ENCODE measurements at places on chromosomes 13 and 19. TPM values are rescaled to one million over a fixed set of nuclear protein-coding genes. Genes with fewer than 3 reads are reported as not detected.
A peak's percentile ranks its signal among the peaks of the same experiment; 100 is the strongest.

Gene CEACAM21
- not detected for total RNA-seq

Gene CEACAM19
- total RNA-seq, result 0.66 TPM

Gene OR7C1
- total RNA-seq, result not detected

Gene CDX2
- 0.04 TPM for total RNA-seq

Gene RPS15
- 695 TPM for total RNA-seq

Gene CD79A
- total RNA-seq, result 0.27 TPM

Gene ZNF835
- total RNA-seq, result not detected

Gene FXYD7
- not detected for total RNA-seq

Gene FOSB
- 6.0 TPM for total RNA-seq

DNA sequence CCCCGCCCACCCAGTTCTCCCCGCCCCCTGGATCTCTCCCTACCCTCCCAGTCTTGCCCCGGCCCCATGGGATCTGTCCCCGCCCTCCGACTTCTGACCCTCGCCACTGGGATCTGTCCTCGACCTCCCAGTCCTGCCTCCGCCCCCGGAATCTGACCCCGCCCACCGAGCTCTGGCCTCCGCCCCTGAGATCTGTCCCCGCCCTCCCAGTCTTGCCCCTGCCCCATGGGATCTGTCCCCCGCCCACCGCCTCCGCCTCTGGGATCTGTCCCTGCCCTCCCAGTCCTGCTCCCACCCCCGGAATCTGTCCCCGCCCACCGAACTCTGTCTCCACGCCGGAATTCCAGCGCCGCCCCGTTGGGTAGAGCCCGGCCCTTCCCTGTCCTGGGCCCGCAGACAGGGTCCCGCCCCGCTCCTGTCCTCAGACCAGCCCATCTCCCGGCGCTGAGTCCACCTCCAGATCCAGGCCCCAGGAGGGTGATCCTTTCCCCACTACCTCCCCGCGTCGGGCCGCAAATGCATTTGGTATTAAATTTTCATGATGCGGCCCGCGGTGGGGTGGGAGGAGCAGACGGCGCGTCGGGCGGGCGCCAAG is 1.5 kb upstream of the SLC17A7 start:
- DNase-seq, result peak; percentile 86

DNA sequence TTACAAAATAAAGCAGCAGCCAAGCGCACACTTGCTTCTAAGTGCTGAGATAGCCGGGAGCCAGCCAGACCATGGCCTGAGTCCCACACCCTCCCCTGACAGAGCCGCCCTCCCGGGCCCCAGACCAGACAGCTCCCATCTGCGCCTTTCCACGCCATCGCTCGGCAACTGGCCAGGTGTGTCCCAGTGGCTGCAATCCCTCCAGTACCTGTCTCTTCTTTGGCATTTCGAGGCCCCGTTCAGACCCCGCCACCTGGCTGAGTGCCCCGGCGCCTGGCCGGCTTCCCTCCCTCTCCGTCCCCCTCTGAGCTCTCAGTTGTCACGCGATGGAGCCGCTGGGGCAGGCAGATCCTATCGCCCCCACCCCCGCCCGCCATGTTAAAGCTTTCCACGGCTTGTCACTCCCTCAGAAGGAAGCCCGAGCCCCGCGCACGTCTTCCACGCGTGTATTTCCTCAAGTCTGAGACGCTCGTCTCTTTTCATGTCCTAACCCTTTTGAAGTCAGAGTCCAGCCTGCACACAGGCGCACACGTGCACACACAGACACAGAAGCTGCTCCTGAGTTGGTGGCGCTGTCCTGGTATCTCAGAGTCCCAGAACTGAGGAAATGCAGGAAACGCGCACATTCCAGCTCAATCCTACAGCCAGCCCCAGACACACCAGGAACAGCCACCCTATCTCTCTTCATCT is 7.9 kb downstream of the MLLT1 start:
- no peak for DNase-seq

DNA sequence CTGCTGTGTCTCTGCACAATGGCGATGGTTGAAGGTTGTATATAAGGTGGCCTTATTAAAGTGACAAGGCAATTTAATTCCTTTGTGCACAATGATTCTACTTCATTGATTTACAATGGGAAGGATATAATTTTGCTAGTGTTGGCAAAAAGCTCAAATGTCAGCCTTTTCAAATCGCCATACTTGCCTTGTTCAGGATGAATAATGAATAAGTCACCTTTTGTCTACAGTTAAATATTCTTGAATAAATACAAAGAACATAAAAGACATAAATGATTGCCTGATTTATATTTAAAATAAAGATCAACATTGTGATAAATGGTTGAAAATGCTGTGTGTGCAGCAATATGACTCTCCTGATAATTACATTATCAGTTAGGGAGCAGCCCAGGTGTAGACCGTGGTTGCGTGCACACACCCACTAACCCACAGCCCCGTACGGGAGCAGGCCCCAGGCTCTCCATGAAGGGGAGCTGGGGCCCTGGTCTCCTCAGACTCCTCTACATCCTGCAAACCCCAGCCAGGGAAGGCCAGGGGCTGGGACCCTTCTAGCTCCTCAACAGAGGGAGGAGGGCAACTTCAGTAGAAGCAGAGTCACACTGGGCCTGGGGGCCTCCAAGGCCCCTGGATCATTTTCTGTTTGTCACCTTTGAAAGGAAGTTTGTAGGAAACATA is 64.9 kb downstream of the TEX29 start:
- no peak for DNase-seq

- DNase-seq, result no peak
These were observed 12.8 kb downstream of the ZNF439 start for GRCh38 chr19:11861301-11861700.

DNA sequence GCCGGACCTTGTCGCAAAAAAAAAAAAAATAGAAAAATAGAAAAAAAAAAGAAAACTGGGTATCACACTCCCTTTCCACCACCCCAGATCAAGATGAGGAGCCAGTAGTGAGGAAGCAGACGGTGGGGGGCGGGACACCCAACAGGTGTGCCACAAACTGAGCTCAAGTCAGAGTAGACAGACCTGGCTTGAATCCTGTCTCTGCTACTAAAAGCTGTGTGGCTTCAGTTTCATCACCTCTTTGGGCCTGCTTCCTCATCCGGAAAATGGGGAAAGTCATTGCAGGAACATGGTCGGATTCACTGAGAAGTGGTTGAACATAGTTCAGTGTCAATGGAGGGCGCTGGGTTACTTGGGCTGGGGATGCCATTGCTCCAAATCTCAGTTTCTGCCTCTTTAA is 2.9 kb downstream of the HIF3A start:
- no peak for DNase-seq

DNA sequence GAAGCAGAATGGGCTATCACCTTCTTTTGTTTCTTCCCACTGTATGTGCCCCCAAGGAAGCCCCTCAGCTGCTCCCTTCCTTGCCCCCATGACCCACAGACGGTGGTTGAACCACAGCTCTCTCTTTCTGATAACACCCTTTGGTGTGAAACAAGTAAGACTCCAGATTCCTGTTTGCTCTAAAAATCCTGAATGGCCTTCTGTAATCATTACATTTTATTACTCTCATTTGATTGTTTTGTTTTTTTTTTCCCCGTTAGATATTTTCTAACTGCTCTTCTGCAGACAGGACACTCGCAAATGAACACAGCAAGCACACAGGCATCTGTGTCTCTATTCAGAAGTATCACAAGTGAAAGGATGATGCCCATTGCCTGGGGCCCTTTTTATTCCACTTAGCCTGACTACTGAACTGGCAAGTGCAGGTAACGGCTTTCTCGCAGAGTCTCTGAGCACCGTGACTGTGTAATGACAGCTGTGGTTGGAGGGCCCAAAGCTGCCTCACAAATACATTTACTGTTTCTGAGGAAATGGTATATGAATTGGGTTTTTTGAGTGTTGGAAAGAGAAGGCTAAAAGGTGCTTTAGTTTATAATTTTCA is 59.3 kb downstream of the OXGR1 start:
- no peak for DNase-seq

GRCh38 chr19:293436-294110 is 2.4 kb upstream of the PLPP2 start:
- no peak for DNase-seq

GRCh38 chr19:1076046-1076386 is 9.0 kb downstream of the ARHGAP45 start:
- DNase-seq, result no peak

GRCh38 chr19:7655581-7655980 is 13.3 kb upstream of the RETN start:
- DNase-seq, result no peak

DNA sequence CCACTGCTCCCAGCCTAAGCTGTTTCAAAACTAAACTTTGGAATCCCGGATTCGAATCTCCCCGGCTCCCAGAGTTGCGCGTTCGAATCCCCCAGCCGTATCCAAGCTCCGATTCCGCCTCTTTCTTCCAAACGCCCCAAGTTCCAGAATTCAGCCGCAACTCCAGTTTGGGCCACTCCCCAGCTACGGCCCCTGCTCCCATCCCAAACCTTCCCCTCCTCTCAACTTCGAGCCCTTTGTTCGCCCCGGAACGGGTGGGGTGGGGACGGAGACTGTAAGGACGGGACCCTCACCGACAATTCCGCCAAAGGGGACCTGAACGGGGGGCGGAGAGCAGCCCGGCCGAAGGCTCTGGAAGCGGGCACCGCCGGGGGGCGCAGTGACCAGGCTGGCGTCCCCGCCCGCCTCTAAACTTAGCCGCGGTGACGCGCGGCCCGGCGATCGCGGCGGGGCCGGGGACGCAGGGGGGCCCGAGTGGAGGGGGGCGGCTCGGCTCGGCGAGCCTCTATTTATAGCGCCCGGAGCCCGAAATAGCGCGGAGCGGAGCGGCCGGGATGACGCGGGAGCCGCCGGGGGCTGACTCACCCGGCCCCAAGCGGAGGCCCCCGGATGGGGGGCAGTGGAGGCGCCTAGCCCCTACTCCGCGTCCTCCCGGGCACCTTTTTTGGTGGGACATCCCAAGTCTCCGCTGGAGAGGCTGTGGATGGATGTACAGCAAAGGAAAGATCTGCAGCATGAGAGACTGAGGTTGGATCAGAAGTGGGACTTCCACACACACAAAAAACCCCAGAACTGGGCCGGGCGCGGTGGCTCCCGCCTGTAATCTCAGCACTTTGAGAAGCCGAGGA is 4.9 kb upstream of the ERCC1 start:
- DNase-seq, result no peak

DNA sequence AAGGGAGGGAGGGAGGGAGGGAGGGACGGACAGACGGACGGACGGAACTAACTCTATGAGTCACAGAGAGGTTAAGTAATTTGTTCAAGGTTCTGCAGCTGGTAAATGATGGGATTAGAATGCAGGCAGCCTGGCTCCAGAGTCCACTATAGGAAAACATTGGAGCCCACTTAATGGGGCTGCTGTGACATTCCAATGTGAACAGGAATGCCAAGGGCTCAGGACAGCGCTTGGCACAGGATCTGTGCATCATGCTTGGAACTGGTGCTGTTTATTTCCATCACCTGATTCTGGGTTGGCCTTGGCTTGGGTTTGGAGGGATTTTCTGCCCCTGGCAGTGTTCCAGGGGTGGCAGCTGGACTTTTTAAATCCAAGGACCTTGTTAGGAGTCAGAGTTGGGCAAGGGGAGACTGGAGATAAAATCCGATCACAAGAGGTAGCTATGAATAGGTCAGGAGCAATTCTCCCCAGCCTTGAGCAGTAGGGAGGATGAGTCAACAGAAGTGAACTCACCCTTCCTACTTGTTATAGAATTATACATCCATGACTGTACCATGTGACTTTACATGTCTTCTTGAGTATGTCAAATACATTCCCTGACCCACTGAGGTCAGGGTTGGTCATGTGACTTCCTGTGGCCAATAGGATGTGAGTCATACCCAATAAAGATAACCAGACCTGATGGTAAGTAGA is 7.8 kb upstream of the HIF3A start:
- peak; percentile 36 for DNase-seq

GRCh38 chr19:4088975-4089374 is 22.3 kb upstream of the ZBTB7A start:
- DNase-seq, result no peak

DNA sequence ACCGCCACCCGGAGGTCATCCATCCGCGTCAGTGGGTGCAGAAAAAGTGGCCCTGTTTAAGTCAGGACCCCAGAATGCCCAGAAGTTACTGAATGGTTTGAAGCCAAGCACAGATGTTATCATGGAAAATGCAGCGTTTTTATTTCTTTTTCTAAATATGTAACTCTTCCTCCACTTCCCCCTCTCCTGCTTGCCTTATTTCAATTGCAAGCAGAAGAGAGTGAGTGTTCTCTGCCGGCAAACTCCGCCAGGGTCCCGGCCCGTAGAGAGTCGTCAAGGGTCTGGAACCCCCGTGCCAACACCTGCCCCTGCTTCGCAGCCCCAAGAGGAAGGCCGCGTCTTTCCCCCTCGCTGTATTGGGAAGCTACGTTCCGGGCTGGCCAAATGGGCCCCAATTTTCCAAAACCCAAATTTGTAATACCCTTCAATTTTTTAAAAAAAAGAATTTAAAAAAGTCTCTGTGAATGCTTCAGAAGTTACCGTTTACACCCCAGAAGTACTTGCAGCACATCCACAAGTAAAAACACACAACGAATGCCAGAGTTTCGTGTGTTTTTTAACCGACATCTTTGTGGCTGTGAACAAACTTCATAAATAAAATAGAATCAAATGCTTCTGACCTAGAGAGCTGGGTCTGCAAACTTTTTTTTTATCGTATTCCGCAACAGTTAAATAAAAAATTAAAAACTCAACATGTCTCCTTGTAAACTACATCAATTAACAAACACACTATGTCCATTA is 712 bp upstream of the PDX1 start:
- no peak for DNase-seq

DNA sequence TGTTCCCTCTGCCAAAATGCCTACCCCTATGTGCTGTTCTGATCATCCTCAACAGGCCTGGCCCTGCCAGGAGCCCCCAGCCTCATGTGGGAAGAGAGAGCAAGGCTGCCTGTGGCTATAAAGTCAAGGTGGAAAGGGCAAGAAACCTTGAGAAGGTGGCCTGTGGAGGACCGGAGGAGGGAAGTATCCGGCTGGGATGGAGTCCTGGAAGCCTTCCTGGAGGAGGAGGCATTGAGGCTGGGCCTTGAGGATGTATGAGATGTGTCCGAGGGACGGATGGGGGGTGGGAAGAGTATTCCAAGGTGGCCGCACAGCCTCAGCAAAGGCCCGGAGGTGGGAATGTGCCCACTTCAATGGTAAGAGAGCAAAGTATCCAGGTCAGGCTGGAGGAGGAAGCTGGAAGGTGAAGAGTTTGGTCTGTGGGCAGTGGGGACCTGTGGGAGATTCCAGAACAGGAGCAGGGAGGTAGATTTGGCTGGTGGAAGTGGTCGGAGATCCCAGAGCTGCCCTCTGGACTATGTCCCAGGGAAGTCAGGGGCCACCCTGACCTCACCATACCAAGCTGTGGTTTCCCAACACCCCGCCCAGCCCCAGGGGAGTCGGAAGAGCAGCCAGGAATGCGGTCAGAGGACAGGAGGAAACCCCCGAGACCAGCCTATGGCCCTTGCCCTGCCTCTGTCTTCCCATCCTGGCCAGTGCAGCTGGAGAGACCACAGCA is 3.0 kb upstream of the PLIN4 start:
- DNase-seq, result peak; percentile 60

DNA sequence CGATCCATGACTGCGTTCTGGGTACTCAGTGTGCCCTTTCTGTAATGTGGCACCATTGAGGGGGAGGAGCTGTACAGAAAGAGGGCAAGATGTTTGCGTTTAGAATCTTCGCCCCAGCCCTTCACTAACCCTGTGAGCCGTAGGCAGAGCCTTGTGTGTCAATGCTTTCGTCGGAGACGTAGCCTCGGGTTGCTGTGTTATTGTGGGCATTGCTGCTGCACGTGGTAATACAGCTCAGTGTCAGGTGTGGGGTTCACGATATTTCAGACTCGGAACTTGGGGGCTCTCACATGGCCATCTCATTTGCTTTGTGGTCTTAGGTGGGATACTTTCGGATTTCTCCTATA is 6.1 kb downstream of the RPS9 start:
- no peak for DNase-seq

GRCh38 chr19:10168386-10168948 is 26.3 kb downstream of the DNMT1 start:
- DNase-seq, result no peak

All from HepG2 (cell line).